ENCODE measurements at places on chromosomes 12 and 14.

DNA sequence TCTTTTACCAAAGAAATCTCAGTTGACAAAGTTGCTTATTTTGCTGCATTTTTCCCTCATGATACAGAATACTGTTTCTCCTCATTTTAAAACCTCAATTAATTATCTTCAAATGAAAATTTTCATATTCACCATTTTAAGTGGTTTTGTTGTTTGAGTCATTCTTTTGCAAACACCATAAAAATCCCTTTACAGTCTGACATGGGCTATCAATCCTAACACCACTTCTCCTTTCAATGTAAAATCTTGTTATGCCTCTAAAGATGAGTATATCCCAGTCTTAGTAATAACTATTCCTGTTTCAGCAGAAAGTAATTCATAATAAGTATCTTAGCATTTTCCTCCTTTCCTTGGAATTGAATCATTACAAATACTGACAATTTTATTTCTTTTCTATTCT is 192.2 kb downstream of the SYT1 start:
- DNase-seq = peak; percentile 69

- no peak for DNase-seq
These were observed 92.7 kb downstream of the AKAP6 start for GRCh38 chr14:32421781-32422180.

DNA sequence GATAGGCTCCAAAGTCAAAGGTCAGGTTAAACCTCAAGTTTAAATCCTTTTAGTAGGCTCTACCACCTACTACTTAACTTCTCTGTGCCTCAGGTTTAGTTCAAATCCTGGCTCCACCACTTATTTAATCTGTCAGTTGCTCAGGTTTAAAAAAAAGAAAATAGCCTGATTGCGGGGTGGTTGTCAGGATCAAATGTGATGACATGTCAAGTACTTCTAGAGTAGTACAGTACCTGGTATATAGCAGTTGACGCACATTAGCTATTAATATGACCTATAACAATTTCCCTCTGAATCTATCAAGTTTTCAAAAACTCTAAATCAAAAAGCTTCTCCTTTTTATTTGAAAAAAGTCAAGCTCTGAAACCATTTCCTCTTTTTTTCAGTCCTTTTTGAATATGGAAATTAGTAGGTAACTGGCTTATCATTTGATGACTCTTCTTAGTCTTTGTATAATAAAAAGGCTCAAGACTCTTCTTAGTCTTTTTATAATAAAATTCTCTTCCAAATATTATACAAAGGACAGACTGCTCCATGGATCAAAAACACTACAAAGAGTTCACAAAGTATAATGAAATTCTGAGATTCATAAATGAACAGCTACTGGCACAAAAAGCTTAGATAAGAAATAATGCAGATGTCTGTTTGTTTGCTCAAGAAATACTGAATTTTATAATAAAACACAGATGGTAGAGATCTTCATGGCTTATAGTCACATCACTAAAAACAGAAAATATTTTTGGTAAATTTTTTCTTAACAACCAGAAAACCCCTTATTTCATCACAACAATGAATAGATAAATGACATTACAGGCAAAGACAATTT is 5.0 kb downstream of the OSBPL8 start:
- DNase-seq = no peak

DNA sequence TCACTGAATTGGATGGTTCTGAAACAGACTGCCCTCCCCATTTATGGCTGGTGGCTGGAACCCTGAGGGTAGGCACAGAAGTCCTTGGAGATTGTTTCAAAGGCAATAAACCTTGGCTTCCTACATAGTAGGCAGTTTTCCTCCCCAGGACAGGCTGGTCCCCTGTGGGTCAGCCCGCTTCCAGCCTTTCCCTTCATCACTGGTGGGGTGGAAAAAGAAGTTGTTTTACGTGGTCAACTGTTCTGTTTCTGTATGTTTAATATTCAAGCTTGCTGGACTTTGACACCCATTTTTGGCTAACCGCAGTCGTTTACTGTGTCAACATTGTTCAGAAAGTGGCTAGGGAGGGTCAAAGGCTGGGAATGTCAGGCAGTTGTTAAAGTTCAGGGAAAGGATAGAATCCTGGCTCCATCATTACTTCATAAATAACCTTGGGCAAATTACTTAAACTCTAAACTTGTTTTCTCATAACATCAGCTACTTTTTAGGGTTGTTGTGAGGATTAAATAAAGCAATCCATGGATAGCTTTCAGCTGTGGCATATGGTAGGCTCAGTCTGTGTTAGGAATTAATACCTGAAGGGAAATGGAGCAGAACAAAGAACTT is 2.4 kb downstream of the KLHDC2 start:
- DNase-seq = peak; percentile 49

GRCh38 chr12:94697631-94698030 is 47.3 kb upstream of the TMCC3 start:
- no peak for DNase-seq

DNA sequence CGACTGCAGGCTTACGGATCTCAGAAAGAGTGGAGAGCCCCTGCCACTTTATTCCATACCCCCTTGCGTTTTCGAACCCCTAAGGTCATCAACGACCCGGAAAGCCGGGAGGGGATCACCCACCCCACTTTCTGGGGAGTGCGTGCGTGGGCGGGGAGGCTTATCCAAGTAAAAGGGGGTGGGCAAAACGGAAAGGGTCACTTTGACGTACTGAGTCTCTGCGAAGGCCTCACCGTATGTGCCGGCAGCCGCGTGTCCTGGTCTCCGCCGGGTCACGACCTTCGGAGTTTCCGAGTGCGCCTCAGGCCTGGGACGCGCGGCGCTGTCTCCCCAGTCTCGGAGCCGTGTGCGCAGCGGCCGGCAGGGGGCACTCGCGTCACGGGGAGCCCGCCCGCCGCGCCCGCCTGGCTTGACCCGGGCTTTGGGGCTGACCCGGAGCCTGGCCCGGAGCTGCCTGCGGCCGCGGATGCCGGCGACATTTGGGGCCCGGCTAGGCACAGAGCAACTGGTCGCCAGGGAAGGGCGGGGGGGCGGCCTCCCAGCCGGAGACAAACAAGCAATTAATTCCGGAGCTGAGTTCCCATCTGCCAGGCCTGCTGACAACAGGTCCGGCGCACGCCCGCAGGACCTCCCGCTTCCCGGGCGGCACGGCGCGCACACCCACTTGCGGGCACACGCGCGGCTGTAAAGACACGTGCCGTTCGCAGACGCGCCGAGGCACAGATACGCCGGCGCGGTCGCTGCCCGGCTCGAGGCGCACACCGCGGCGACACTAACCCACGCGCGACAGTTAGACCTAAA is 890 bp upstream of the KIF26A start:
- no peak for DNase-seq

GRCh38 chr12:41465526-41465925 is 277.4 kb downstream of the PDZRN4 start:
- no peak for DNase-seq

DNA sequence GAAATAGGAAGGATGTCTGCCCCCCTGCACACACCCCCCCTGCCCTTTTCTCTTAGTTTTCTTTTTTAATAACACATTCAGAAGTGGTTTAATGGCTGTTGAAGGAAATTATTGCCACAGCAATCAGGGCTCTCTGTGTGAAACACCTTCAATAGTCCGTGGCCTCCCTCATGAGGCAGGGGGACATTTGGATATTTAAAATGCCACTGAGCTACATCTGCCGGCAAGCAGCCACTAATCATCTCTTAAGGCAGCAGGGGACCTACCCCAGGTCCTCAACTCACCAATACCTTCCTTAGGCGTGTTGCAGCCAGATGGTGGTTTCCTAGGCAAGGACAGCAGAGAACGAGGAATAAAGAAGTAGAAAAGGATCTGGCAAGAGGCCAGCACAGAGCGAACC is 283.2 kb downstream of the TTC8 start:
- DNase-seq = no peak

DNA sequence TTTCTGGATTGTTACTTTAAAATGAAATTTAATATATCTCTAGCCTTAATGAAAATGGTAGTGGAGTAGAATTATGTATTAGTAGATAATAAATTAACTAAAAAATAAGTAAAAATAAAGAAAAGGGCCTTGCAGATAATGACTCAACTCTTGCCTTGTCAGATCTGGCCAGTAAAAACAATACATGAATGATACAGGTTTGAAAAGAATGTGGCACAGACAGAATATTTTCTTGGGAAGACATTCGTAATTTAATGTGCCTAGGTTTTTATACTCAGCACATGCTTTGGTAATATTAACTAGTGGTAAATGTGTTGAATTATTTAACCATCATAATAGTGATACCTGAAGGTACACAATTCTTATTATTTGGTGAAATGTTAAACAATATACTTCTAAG is 28.3 kb downstream of the ATF7IP start:
- DNase-seq = peak; percentile 64

GRCh38 chr12:53379389-53380103 is 430 bp upstream of the SP1 start:
- peak; percentile 100 for DNase-seq

DNA sequence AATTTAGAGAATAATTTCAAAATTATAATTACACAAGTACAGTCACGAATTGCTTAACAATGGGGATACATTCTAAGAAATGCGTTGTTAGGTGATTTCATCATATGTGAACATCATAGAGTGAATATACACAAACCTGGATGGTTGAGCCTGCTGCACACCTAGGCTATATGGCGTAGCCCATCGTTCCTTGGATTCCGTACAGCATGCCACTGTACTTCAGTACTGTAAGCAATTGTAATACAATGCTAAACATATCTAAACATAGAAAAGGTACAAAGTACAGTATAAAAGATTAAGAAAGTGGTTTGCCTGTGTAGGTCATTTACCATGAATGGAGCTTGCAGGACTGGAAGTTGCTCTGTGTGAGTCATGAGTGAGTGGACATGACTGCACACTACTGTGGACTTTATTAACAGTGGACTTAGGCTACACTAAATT is 286.2 kb downstream of the CACNA1C start:
- peak; percentile 88 for DNase-seq

DNA sequence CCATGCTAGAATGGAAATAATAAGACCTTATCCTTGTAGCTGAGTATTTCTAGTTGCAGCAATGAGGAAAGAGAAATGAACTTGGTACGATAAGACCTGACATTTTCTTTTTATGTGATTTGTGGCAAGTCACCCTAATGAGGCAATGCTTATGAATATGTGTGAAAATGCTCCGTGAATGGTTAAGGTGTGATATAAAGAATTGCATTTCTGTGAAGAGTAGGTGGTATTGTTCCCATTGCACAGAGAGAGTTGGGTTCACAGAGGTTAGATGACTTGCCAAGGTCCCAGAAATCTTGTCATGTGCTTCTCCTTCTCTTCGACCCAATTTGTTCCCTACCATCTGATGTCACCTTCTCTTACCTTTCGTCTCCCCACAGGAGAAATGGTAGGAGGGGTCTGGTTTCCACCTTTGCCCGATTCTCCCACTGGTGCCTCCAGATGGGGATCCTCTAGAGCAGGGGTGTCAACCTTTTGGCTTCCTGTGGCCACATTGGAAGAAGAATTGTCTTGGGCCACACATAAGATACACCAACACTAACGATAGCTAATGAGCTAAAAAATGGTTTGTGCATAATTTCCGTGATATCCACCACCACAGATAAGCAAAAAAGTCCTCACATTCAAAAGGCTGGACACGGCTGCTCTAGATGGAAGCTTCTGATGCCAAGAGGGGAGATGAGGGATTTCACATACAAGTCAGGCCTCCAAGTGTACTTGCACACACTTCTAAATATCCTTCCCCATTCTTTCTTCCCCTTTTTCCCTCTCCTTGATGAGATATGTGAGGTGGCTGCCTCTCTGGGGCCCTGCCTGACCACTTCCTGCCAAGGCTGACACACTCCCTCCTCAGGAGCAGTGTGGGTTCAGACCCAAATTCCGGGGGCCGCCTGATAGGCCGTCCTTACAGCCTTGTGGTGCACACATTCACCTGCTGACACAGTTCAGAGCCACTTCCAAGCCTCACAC is 96.1 kb downstream of the PLXNC1 start:
- DNase-seq = no peak

DNA sequence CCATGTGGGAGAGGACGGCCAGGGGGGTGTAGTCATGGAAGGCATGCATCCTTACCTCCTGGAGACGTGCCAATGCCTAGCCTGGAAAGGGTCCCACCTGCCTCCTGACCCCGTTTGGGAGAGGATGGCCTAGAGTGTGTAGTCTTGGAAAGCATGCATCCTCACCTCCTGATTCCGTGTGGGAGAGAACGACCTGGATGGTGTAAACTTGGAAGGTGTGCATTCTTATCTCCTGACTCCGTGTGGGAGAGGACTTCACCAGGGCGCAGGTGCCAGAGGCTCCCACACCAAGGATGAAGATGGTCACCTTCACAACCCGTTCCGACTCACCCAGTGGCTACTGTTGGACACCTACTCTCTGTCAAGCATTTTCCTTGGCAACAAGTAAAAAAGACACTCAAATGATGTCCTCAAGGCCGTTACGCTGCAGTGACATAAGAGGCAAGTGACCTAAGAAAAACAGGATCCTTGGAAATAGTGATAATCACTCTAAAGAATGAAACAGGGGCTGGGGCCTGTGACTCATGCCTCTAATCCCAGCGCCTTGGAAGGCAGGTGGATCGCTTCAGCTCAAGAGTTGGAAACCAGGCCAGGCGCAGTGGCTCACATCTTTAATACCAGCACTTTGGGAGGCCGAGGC is 37.5 kb upstream of the FZD10 start:
- DNase-seq = no peak

DNA sequence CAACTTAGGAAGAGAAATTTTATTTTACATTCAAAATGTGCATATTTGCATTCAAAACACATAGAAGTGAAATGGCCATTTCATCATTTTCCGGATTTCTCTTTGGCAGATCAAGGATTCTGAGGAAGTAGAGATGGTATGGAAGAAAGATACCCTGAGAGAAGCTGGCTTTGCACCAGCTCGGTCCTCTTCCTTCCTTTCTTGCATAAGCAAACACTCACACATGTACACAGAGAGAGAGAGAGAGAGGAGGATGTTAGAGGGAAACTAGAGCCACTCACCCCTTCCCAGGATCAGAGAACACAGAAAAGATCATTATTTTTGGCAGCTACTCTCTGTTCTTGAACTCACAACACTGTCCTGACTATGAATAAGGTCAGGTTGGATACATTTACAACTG is 15.6 kb upstream of the PLEKHD1 start:
- no peak for DNase-seq

All from astrocyte (in vitro differentiated cells and primary cell).